ENCODE measurements at places on chromosomes 6 and 20. TPM values are rescaled to one million over a fixed set of nuclear protein-coding genes. Genes with fewer than 3 reads are reported as not detected.
A peak's percentile ranks its signal among the peaks of the same experiment; 100 is the strongest.

Gene TP53TG5
- total RNA-seq: 0.32 TPM

DNA sequence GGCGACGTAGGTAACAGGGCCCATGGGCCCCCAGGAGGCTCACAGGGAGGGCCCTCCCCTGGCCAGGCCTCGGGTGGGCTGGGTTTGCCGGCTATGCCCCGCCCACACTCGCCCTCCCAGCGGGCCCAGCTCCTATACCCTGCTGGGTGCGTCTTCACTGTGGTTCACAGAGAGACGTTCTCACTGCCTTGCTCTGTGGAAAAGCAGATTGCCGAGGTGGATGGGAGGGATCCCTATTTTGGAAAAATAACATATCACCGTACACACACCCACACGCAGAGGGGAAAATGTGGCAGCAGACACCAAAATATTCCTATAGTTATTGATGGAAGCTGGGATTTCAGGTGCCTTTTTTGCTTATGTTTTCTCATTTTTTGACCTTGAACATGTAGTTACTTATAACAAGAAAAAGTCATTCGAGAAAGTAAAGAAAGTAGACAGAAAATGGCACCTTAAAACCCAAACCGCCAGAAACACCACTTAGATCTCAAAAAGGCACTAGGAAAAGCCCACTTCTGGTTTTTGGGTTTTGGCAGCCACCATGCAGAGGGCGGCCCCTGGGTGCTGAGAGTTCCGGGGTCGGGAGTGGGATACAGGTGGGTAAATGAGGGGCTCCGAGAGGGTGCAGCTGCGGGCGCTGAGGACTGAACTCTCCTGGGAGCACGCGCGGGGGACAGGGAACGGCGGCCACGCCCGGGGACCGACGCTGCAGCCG is 49.4 kb downstream of the TMEM242 start:
- DNase-seq: peak; percentile 43

Gene RPL10A
- total RNA-seq: 1,320 TPM

Gene GCNT2
- 21.4 TPM for total RNA-seq

DNA sequence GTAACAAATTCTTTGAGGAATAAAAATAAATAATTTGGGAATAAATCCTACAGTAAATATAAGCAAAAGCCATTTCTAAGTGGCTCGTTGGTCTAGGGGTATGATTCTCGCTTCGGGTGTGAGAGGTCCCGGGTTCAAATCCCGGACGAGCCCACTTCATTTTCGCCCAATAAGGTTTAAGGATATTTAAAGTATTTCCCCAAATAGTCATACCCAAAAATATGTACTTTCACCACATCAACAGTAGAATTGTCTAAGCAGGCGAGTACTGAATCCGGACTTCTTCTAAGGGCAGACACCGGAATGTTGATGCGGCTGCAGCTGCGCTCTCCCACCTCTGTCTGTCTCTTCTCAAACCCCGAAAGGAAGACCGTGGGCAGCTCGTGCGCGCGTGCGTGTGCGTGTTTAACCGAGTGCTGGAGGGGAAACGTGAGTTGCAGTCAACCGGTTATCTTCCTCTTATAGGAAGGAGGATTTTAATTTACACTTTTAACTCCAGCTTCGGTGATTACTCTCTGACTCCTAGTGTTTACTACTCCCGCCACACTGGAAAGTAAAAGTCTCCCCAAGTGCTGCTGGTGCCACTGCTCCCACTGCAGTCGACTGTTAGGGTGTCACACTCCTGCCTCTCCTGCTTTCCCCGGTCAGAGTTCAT is 155.7 kb upstream of the PRSS16 start:
- peak; percentile 91 for DNase-seq

- DNase-seq: no peak
Observed at GRCh38 chr20:36951979-36952738, 651 bp upstream of the SAMHD1 start.

DNA sequence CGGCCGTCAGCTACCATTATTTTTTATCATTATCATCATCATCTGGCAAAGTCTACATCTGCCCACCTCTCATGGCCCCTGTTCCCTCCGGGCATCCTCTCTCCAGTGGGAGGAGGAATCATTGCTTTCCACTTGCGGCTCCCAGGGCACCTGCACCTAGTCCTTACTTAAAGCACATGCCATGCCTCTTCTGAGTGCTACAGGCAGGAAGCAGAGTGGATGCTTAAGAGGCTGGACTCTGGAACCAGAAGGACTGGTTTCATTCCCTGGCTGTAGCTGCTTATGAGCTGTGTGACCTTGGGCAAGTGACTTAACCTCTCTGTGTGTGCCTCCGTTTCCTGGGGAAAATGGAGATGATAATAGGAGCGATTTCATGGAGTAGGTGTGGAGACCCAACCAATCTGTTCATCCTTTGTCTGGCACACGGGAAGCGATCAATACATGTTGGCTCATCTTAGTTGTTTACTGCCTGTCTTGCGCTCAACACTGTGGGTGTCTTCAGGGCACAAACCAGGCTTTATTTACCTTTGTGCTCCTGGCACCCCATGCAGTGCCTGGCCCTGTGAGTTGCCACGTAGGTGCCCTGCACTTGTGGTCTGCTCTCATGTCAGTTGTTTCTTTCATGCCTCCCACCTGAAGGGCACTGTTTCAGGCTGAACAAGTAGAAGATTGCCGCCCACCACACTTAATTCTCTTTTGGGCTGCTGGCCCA is 317.0 kb upstream of the SULF2 start:
- no peak for DNase-seq

Gene RAET1E
- total RNA-seq: not detected

Gene TMEM200A
- 0.18 TPM for total RNA-seq

GRCh38 chr6:119627908-119628669 is 278.5 kb upstream of the MAN1A1 start:
- DNase-seq: peak; percentile 30

All from cardiac muscle cell (in vitro differentiated cells and primary cell).